ENCODE measurements at places on chromosomes 2 and 18. TPM values are rescaled to one million over a fixed set of nuclear protein-coding genes. Genes with fewer than 3 reads are reported as not detected.

GRCh38 chr2:10390369-10390801 is 57.7 kb downstream of the ODC1 start:
- no peak for DNase-seq

DNA sequence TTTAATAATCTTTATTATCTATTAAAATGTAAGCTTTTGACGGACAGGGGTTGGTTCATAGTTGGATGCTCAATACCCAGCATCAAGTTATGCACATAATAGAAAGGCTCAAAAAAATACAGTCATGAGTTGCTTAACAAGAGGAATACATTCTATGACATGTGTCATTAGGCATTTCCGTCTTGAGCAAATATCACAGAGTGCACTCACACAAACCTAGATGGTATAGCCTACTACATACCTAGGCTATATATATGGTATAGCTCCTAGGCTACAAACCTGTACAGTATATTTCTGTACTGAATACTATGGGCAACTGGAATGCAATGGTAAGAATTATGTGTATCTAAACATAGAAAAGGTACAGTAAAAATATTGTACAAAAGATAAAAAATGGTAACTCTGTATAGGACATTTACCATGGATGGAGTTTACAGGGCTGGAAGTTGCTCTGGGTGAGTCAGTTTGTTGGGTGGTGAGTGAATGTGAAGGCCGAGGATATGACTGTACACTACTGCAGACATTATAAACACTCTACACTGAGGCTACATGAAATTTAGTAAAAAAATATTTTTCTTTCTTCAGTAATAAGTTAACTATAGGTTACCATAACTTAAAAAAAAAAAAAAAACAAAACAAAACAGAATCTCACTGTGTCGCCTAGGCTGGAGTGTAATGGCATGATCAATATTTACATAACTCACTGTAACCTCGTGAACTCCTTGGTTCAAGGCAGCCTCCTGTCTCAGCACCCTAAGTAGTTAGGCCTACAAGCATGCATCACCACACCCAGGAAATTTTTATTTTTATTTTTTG is 201.2 kb downstream of the NBAS start:
- no peak for DNase-seq

CD28 gene
- 133 TPM for total RNA-seq

RMDN2 gene
- total RNA-seq = 1.3 TPM

SERPINB8 gene
- 22.8 TPM for total RNA-seq

DNA sequence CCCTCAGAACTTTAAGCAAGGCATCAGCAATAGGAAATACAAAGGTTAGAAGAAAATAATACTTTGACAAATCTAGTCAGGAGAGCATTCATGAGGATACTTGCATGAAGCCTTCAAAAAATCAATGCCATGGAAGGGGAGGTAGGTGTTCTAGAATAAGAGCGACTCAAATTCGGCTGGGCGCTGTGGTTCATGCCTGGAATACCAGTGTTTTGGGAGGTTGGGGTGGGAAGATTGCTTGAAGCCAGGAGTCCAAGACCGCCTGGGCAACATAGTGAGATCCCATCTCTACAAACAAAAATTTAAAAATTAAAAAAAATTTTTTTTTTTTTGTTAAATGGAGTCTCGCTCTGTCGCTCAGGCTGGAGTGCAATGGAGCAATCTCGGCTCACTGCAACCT is 21.8 kb downstream of the GBX2 start:
- no peak for DNase-seq

PCARE gene
- not detected for total RNA-seq

DNA sequence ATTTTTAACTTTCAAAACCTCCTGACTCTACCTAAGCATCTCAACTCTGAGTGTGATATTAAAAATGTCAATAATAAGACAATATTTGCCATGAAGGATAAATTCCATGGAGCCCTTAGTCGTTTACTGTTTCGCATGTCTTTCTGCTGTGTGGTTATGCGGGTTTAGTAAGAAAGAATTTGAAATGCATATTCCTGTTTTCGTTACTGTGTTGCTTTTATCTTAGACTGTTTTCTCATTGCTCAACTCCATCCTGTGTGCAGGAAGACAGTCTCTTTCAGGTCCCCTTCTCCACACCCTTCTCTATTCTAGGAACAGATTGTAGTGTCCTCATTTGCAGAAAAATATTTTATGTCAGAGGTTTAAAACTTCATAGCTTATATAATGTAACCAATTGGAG is 82.5 kb upstream of the MAP3K20 start:
- DNase-seq = no peak

GRCh38 chr18:10453806-10454680 is at the start of gene APCDD1:
Gene APCDD1, plus strand, starts transcription at chr18:10454635. Its CDS starts 347 bp downstream, at chr18:10454982.
- no peak for DNase-seq

GRCh38 chr2:188629753-188630527 is 338.3 kb downstream of the GULP1 start:
- no peak for DNase-seq

CDH7 gene
- not detected for total RNA-seq

GRCh38 chr2:207491956-207492355 is 37.8 kb upstream of the CREB1 start:
- DNase-seq = no peak
